Renal cortical epithelial cell (primary cell): ENCODE measurements at places on chromosomes 12 and 14.

DNA sequence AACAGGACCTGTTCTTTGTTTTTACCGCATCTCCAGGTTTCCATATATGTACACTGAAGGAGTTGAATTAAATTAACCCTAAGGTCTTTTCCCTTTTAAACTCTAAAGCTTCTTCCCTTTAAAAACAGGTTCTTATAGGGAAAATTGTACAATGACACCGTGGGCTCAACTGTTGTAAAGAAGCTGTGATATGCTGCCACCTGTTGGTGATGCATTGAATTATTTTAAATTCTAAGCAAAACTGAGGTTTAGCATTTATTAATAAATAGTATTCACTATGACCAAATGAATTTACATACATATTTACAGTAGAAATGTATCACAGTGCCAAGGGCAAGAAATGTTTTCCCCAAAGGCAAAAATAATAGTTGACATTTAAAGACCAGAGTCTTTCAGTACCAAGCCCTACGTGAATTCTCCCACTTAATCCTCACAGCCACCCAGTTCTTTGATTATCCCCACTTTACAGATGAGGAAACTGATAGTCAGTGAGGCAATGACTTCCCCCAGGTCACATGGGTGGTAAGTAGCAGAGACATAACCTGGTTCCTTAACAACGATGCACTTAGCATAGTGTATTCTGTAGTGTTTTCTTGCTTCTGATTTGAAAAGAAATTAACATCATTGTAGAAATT is 35.7 kb upstream of the TMEM263 start:
- DNase-seq: peak; percentile 51

DNA sequence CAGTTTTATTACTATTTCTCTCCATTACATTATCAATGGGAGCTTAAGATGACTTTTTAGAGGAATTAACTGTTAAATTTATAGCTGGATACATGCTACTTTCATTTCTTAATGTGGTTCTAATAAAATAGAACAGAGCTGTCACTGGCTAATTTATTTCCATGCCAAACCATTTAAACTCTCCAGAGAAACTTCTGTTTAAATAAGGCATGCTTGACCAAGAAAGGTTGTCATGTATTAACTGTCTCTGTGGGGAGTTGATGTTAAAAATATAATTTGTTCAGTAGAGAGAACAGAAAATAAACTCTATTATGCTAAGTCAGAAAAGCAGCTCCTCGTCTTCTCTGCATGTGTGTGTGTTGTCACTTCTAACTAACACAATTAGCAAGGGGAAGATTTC is 447.4 kb downstream of the SLC16A7 start:
- no peak for DNase-seq

- DNase-seq: no peak
Observed at GRCh38 chr14:53183056-53183455, 29.9 kb upstream of the DDHD1 start.

DNA sequence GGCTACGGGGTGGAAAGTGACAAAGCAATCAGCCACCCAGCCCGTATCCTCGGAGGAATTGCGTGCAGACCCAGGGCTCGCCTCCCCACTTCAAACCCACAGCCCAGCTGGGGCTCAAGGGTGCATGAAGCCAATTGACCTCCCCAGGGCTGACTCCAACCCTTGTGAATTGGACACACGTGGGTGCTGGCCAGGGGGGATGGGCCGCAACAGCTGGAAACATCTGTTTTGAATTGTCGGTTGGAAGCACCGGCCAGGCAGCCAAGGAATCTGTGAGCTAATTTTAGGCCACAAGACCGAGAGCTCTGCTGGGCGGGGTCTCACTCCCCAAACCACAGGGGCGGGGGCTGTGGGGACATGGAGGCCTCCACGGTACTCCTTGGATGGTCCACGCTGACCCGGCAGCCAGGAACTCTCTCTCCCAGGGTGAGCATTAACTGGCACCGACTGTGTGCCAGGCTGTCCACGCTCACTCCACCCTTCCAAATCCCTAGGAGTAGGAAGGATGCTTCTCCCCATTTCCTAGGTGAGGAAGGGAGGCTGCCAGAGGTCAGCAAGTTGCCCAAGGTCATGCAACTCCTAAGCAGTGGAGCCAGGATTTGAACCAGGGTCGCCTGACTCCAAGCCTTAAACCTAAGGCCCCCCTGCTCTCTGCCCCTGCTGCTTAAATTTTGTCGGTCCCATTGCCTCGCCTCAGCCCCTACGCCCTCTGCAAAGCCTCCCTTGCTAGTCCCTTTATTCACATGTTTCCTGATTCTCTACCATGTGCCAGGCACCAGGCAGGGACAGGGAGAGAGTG is 11.9 kb upstream of the TMEM119 start:
- DNase-seq: no peak

GRCh38 chr12:100528034-100528433 is 45.5 kb upstream of the GAS2L3 start:
- no peak for DNase-seq

DNA sequence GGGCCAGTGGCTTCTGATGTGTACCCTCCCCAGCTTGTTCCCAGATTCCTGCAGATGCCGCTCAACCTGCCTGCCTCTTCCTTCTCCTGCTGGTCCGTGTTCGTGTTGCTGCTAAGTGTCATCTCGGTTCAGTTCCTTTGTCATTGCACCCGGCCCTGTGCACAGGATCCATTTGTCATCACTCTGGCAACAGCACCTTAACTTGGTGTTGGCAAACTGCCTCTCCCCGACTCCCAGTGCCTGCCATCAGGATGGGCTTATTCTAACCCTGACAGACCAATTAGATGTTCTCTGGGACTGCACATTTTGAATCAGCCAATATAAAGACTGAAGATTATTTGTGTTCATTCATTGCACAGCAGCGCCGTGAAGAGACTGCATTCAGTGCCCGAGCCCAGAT is 73.3 kb downstream of the CCDC92 start:
- no peak for DNase-seq

DNA sequence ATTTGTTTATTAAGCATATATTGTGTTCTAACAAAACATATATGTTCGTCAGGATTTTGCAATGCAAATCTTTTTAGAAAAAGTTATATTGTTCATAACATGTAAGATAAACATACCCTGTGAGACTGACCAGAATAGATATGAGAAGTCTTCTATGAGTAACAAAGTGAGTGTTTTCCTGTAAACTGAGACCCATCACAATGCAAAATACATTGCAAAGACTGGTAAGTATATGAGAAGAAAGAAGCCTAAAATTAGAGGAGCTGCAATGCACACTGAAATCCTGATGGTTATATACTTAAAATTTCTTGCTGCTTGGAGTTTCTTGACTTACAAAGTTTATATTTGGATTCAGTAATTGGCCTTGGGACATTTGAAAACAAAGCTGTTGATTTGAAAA is 6.0 kb downstream of the HMGA2 start:
- peak; percentile 62 for DNase-seq

DNA sequence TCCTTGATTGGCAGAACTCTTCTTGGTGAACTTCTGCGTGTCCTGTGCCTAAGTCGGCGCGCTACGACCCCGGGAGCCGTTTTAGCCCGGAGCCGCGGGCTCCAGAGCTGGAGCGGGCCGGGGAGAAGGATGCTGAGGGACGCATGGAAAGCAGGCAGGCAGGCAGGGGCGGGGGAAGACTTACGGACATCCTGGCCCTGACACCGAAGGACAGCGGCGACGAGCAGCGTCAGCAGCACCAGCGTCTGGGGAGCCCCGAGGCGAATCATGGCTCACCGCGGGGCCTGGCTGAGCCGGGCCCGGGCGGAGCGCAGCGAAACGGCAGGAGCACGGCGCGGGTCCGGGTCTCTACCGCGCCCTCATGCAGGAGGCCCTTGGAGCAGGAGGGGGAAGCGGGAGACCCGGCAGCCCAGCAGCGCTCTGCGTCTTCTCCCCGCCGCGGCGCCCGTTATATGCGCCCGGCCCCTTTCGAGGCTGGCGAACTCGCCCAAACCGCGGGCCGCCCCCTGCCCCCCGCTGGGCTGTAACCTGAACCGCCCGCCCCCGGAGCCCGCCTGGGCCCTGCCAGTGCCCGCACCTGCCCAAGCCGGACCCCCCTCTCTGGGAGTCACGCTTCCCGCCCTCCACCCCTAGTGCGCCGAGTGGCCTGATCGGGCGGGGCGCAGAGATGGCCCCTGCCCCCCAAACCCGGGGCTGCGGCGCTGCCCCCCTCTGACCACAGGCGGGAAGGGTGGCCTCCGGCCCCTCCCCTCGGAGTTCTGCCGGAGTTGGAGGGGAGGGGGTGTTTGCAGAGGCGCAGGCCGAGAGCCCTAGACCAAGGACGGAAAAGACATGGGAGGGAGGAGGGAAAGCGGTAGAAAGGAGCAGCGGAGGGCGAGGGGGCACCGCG is at the start of gene COL2A1:
Gene COL2A1 (minus strand): TSS at position 424 of the 889 bp plus-strand sequence. CDS start 155 bp downstream, at position 269.
- no peak for DNase-seq

DNA sequence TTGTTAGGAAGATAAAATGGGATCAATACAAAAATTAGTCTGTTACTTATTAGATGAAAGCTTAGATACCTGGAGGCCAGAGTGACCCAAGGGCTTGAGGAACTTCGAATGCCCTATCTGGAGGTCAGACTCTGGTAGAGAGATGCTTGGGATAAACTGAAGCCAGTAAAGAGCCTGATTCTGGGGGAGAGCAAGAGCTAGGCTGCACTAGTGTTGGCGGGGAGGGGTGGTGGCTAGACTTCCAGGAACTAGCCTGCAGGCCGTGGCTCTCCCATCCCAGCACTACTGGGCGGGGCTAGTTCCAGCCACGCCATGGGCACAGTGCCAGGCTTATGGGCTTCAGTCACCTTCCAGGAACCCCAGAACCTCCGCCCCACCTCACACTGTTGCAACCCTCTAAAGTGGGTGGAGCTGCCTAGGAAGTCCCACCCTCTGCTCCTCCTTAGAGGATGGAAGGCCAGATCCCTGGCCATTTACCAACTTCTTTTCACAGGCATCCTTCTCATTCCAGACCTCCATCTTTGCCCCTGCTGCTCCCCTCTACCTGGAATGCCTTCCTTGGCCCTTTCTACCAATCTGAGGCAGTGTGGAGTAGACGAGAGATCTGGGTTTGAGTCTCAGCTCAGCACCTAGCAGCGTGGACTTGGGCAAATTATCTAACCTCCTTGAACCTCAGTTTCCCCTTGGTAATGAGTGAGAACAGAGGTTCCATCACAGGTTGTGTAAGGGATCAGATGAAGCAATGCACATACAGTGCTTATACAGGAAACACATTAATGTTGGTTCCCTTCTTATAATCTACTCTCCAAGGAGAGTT is 6.3 kb upstream of the NFE2 start:
- DNase-seq: peak; percentile 94

DNA sequence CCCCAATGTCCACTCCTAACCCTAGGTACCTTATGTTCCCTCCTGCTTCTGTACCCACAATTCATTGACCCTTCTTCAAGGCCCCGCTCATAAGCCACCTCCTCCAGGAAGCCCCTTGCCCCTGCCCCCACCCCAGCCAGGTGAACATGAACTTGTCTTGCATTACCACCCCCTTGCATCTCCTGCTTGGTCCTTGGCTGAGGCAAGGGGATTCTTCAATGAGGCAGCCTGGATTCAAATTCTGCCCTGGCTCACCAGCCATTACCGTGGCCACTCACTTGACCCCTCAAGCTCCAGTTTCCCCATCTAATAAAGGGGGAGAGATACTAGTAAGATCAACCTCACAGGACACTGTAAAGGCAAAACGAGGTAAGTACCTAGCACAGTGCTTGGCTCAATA is 193.1 kb downstream of the DICER1 start:
- DNase-seq: no peak

DNA sequence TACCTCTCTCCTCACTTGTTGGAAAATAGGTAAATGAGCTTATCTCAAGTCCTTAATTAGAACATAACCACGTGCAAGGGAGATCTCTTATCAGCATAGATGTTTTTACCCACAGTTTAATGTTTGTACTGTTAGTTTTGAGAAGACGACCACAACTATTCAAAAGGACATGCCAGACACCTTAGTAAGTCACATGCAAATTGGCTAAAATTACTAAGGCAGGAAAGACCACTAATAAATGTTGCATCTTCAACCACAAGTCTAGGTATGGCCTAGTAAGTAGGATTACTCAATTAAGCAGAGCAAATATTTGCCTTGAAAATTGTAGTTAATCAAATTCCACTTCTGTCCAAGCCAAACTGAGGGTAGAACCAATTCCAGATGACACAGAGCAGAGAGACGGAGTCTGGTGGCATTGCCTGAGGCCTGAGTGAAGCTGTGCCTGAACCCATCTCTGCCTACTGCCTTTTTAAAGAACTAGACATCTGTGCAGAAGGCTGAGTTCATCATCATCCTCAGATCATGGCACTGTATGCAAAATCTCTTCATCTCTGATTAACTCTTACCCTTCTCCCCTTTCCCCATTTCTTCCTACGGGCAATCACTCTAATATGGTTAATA is 29.7 kb upstream of the CHST11 start:
- DNase-seq: peak; percentile 91

GRCh38 chr12:110107369-110108281 is 16.5 kb upstream of the IFT81 start:
- peak; percentile 15 for DNase-seq

DNA sequence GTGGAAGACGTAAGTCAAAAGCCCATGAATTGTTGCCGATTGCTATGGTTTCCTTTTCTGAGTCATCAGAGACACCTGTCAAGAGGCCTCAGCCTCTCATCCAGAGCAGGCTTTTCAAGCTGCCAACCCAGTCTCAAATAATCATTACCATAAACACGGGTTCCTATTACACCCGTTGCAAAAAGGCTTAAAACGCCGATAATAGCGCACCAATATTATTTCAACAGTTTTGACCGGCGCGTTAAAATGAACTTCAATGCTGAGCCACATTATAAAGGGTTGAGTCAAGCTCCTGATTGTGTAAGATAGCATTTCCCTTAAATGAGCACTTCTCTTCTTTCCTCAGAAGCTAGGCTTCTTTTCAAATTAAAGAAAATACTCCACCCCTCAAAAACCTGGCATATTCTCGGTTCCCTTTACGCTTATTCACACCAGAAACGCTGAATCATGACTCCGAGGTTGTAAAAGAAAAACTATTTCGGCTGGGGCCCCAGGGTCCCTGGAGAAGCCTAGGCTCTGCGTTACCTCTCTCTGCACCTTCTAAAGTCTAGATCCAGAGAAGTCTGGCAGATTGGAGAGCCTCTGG is 1.4 kb downstream of the TMTC1 start:
- peak; percentile 18 for DNase-seq

- peak; percentile 39 for DNase-seq
Observed at GRCh38 chr12:122721057-122721545, 4.5 kb upstream of the HCAR3 start.

- DNase-seq: no peak
Observed at GRCh38 chr12:114090211-114090610, 124.1 kb upstream of the RBM19 start.

- no peak for DNase-seq
Observed at GRCh38 chr12:90167518-90168208, 459.0 kb upstream of the ATP2B1 start.

GRCh38 chr12:32836710-32837109 is 59.9 kb downstream of the PKP2 start:
- DNase-seq: peak; percentile 16

- no peak for DNase-seq
Observed at GRCh38 chr14:95863295-95863694, 13.3 kb upstream of the TUNAR start.

- DNase-seq: peak; percentile 19
Observed at GRCh38 chr14:95679998-95680735, 6.1 kb upstream of the TCL1B start.

GRCh38 chr12:12091071-12091470 is 20.3 kb downstream of the BCL2L14 start:
- DNase-seq: no peak
